ENCODE measurements at places on chromosomes 7 and 10.

- no peak for DNase-seq
Measured at GRCh38 chr10:122221958-122222357, 49.1 kb upstream of the BTBD16 start.

GRCh38 chr7:158771213-158771834 is 58.0 kb downstream of the ESYT2 start:
- DNase-seq = no peak

GRCh38 chr7:41627645-41628298 is 75.1 kb downstream of the INHBA start:
- DNase-seq = no peak

- no peak for DNase-seq
Measured at GRCh38 chr10:52256832-52257691, 57.0 kb upstream of the DKK1 start.

DNA sequence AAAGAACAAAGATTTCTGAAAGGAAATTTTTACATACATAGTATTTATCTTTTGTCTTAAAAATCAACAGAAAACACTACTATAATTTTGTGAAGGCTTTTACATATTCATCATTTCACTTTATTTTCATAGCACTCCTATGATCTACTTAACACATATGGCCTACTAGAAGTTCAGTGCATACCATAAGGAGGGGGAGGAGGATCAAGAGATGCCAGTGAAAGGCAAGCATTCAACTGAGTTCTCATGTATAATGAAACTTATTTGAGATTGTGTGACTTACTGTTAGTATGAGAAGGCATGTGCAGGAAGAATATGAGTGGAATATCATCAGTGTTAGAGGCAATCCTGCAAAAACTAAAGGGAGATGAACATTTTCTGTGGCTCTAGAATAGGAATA is 10.6 kb downstream of the BRAF start:
- no peak for DNase-seq
